ENCODE measurements at places on chromosomes 16 and 17. TPM values are rescaled to one million over a fixed set of nuclear protein-coding genes. Genes with fewer than 3 reads are reported as not detected.

DNA sequence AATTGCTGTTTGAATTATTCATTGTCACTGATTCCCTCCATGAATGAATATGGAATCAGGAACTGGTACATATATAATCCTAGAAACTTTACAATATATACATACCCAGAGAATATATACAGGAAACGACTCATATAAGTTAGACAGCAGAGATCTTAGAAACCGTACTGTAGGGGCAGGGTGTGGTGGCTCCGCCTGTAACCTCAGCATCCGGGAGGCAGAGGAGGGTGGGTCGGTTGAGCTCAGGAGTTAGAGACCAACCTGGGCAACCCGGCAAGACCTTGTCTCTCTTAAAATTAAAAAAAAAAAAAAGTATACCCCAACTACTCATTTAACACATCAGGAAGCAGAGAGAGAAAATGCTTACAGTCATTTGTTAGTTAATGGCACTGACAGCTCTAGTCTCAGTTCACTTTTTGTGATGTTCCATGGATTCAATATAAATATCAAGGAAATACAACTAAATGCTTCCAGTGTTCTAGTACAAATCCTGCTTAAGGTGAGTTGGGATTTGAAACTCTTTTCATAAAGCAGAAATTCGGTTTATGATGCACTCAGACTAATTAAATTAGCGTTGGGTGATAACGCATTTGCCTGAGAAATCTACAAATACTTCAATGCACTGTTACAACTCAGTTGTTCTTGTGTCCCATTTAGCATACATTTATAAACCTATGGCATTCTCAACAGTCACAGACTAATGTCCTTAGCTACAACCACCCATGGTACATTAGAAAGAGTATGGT is 5.6 kb downstream of the GLG1 start:
- DNase-seq, result no peak

- no peak for DNase-seq
Measured at GRCh38 chr16:3348547-3349167, 7.0 kb upstream of the OR2C1 start.

DNA sequence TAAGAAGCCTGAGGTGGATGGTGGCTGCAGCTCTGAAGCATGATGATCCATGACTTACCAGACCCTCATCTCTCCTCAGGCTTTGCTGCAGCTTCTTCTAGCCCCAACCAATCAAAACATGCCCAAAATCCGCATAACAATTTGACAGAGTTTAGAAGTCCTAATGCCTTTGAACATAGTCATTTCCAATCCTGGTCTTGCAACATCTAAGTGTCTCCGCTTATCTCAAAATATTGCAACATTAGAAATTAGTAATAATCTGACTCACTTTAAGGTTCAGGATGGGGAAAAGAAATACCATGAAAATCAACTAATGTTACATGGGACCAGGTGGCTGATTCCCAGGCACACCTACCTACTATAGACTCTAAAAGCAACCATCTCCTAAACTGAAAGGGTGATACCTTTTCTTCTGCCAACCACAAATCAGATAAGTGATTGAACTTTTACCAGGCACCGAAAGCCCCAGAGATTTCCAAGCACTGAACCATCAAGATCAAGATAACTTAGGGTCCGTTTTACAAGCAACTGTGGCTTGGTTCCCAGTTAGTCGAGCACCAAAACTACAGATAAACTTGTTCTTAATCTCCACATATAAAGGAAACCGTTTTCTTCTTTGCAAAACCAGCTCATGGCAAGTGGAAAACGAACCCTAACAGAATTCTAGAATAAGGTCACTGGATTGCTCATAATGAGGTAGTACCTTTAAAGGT is 14.0 kb downstream of the ERN1 start:
- DNase-seq, result no peak

- no peak for DNase-seq
Measured at GRCh38 chr17:59652119-59652518, 32.4 kb downstream of the CLTC start.

Gene TCAP
- 0.59 TPM for total RNA-seq

Gene TBC1D28
- not detected for total RNA-seq

- DNase-seq, result no peak
Measured at GRCh38 chr16:88713568-88714419, 7.5 kb downstream of the CTU2 start.

GRCh38 chr17:17494499-17494869 is 1.7 kb downstream of the RASD1 start:
- peak; percentile 29 for DNase-seq

GRCh38 chr17:29621751-29622194 is 939 bp downstream of the CORO6 start:
- no peak for DNase-seq

GRCh38 chr17:70857351-70857750 is 688.0 kb downstream of the KCNJ2 start:
- no peak for DNase-seq

DNA sequence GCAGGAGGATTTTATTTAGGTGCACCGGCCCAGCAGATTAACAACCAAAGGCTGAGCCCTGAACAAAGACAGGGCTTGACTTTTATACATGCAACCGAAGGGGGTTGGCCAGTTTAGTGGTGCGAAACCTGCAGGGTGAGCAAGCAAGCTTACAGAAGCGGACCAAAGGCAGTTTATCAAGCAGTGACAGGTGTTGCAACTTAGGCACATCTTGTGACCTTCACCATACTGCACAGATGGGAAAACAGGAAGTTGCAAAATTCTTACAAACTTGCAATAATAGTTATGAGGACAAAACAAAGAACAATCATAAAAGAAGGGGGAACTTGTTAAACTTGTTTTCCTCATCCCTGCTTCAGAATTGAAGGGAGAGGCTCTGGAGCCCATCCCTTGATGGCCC is 1265.1 kb downstream of the CDH8 start:
- DNase-seq, result no peak

GRCh38 chr16:24534620-24535019 is 4.7 kb upstream of the RBBP6 start:
- no peak for DNase-seq

Gene PRDM7
- not detected for total RNA-seq

Gene APOBR
- 1.3 TPM for total RNA-seq

Gene ZNF624
- 5.2 TPM for total RNA-seq

DNA sequence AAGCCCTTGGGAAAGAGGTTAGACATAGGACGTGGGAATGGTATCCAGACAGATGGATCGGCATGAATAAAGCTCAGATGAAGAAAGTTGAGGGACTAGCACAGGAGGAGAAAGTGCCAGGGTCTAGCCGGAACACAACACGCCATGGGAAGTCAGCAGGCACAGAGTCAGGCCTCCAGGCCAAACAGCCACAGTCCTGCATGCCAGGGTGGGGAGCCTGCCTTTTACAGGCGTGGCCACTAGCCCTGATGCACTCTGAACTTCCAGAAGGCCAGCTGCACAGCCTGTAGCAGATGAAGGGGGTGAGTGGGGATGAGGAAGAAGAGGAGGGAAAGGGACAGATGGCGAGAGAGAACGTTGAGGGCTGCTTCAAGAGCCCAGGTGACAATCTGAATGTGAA is 5.2 kb downstream of the B9D1 start:
- no peak for DNase-seq

Gene SP2
- 7.2 TPM for total RNA-seq

GRCh38 chr16:72794986-72795385 is 252.9 kb downstream of the ZFHX3 start:
- DNase-seq, result no peak

Gene CES1
- total RNA-seq, result 48.1 TPM

DNA sequence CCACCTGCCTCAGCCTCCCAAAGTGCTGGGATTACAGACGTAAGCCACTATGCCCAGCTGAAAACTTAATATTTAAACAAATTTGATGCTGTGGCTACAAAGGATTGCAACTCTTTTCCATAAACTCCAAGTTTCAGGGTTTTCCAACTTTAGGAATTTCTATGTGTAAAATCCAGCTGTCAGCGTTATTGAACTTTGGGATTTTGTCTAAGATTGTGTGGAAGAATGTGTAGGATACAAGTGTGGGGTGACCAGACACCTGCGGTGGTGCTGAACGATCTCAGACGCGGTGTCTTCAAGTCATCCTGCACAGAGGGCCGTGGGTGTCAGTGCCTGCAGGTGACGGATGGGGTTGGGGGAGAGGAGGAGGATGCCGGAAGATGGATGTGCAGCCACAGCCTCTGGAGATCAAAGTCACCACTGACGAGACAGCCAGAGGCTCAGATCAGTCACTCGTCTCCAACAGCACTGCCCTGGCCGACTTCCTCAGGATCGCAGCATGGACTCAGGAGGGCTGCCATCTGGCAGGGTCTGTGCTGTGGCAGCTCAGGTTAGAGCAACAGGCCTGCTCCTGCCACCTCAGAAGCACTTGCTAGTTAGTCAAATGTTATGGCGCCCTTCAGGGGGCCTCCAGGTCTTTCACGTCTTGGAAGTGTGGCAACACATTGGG is 13.0 kb downstream of the ACSF3 start:
- DNase-seq, result no peak

DNA sequence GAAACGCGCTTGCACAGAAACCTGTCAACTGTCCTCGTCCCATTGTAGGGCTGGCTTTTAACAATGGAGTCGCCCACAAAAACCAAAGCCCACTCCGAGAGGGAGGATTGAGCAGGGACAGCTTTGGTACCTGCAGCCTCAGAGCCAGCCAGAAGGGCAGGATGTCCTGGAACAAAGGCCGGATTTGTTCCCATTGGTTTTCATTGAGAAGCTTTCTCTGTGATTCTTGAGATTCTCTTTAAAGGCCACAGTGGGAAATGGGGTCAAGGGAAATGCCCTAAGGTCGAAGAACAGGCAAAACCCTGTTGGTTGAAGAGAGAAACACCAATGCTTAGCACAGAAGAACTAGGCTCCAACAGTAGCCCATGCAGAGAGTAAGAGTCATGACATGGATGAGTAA is 65.4 kb downstream of the C16orf78 start:
- DNase-seq, result no peak

DNA sequence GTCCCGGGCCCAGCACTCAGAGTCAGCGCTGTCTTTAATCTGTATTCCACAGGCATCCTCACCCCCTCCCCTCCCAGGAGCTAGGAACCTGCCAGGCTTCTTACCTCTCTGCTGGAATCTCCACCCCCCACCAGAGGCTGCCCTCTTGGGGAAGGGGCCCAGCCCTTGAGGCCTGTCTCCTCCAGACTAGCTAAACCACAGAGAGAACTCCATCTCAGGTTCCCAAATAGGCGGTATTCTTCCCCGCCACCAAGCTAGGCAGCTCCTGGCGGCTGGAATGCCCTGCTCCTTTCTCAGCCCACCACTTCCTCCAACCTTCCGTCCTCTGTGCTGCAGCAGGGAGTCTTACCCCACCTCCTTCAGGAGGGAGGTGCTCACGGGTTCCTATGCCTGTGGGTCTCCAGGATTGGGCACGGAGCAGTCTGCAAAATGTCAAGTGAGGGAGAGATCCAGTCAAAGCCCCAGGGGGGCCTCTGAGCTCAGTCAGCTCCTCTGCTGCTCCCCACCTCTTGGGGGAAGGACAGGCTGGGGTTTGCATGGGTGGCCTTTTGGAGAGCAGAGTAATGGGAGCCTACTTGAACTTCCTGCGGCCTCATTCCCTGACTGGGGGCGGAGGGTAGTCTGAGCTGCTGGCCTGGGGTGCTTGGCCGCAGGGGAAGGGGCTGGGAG is 55.7 kb downstream of the SREBF1 start:
- DNase-seq, result no peak

DNA sequence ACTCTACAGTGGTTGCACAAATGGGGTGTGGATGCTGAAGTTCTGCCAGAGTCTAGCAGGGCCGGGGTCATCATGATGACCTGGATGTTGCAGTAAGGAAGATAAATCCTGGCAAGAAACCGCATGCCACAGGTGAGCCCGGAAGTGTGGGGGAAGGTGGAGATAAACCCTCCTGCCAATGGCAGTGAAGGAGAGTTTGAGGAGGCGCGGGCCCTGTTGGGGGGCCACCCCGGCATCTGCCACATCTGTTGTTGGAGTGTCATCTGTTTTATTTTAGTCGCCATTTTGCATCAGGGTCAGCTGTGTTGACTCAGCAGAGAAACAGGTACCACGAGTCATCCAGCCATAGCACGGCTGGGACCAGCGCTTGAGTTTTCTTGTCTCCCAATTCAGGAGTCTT is 173.8 kb upstream of the CHMP6 start:
- DNase-seq, result no peak

DNA sequence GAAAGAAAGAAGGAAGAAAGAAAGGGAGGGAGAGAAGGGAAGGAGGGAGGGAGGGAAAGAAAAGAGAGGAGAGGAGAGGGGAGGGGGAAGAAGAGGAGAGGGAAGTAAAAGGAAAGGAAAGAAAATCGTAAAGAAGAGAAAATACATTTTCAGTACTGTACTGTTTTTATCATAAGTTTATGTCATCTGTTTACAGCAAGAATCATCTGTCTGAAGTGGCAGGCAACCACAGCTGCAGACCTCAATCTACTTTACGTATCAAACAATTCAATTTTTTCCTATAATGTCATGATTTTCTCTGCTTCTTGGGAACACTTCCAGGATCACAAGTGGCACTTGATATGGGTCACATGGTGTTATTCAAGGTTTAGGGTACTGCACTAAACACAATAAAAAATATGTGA is 58.3 kb downstream of the USP32 start:
- no peak for DNase-seq

- no peak for DNase-seq
Measured at GRCh38 chr17:32798938-32799337, 78.0 kb downstream of the MYO1D start.

Gene RAB37
- 3.3 TPM for total RNA-seq

GRCh38 chr17:34542700-34543336 is 36.6 kb upstream of the TMEM132E start:
- no peak for DNase-seq

DNA sequence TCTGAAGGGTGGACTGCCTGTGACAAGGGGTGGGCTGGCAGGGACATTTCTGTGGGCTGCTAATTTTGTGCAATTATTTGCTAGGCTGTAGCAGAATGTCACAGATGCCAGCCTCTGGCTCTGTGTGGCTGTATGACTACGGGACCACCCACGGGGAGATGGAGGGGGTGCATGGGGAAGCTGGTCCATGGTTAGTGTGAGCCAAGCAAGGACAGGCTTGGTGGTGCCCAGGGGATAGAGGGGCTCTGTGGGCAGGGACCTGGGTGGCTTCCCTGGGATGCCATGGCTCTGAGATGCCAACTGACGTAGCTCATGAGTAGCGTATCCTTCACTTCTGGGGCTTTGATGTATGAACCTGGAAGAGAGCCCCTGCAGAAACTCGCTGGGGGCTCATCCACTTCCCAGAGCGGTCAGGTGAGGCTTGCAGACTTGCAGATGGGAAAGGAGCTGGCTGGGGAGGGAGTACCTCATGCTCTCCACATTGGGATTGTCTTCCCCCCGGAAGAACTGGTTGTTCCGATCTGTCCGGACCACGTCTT is 87.2 kb downstream of the TBC1D16 start:
- DNase-seq, result no peak

GRCh38 chr17:29760279-29761039 is 137.7 kb upstream of the CORO6 start:
- DNase-seq, result no peak

GRCh38 chr17:47267354-47267828 is 13.8 kb downstream of the ITGB3 start:
- no peak for DNase-seq

GRCh38 chr17:50053654-50053960 is 2.3 kb upstream of the ITGA3 start:
- DNase-seq, result no peak
